T-helper 1 cell (primary cell): ENCODE measurements at places on chromosomes 12 and 14.

DNA sequence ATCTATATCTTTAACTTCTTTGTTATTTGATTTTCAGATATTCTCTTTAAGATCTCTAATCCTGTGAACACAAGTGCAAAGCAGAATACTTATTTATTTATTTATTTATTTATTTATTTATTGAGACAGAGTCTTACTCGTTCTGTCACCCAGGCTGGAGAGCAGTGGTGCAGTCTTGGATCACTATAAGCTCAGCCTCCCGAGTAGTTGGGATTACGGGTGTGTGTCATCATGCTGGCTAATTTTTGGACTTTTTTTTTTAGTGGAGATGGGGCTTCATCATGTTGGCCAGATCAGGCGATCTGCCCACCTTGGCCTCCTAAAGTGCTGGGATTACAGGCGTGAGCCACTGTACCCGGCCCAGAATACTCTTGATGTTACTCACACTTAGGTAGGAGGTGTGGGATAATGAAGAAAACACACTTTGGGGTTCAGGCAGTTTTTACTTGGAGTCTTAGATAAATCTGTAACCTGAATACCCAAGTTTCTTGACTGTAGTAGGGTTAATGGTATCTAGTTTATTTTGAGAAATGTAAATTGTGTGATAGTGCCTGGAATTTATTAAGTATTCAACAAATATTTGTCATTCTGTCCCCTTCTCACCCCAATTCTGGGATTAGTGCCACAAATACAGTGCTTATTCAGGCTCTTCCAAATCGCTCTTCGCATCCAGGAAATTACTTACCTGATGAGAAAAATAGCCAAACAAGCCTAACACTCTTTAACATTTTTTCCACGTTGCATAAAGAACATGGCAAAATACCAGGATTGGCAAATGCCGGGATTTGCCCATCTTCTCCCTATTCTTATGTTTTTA is 33.0 kb downstream of the METAP2 start:
- DNase-seq = no peak

- DNase-seq = no peak
These were observed 212.9 kb upstream of the HMGA2 start for GRCh38 chr12:65611396-65611795.

GRCh38 chr14:34605461-34605860 is 24.5 kb downstream of the SNX6 start:
- no peak for DNase-seq

GRCh38 chr12:106239241-106239950 is 8.4 kb downstream of the CKAP4 start:
- no peak for DNase-seq

DNA sequence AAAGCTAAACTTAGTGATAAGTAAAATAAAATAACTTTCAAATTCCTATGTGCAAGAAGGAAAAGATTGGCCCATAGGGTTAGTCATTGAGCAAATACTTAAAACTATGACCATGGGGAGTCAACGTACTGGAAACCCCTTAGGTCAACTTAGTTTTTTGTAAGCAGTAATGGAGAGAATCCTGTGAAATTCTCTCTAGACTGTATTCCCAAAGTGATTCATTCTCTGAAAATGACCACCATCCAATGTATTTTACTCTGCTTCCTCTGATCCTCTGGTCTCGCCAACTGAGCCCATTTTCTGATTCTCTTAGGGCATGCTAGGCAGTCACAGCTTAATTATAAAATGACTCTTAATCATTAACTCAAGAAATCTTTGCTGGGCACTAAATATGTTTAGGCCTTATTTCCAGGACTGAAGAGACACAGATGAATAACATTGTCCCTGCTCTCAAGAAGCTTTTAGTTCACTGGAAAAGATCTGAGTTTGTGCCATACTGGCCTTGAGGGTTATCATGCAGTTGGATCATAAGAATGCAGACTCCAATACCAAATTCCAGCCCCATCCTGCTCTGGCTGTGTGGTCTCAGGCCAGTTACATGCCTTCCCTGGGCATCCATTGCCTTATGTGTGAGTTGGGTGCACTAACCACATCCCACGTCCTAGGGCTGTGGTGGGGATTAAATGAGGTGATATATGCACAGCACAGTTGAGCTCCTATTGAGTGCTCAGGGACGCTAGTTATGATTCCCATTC is 732.4 kb downstream of the AACS start:
- DNase-seq = no peak

DNA sequence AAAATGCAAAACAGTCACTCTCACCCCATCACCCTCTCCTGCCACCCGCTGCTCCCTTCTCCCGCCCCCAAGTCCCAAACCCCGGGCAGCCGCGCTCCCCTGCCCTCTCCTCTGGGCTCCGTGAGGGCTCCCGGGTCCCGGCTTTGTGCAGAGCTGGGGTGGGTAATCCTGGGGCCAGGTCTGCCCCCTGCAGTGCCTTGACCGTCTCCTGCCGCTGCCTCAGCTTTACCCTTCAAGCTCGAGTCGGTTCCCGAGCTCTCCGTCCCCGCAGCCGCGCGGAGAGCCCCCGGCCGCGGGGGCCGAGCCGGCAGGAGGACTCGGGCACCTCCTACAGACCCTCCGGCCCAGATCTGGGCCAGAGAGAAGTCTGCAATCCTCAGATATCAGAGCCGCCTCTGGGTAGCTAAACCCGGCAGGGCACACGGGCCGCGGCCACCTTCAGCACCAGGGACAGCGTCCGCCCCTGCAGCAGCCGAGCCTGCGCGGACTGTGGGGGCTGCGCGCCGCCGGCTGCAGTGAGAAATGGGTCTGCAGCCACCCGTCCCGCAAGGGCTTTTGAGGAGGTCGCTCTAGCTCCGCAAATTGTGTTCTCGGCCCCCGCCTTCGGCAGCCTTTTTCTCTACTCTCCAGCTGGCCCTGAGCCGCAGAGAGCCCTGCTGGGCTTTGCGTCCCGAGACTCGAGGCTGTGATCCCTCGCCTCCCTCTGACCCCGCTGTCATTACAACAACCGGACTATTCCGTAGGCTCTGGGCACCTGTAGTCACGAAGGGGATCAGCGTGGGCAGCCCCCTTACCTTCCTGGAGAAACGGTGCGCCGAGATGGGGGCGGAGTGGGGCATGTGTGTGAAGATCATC is 1.2 kb downstream of the PRMT8 start:
- no peak for DNase-seq

GRCh38 chr14:72634691-72635616 is 258.9 kb downstream of the DPF3 start:
- DNase-seq = no peak
